ENCODE measurements at places on chromosomes 5 and 9.

DNA sequence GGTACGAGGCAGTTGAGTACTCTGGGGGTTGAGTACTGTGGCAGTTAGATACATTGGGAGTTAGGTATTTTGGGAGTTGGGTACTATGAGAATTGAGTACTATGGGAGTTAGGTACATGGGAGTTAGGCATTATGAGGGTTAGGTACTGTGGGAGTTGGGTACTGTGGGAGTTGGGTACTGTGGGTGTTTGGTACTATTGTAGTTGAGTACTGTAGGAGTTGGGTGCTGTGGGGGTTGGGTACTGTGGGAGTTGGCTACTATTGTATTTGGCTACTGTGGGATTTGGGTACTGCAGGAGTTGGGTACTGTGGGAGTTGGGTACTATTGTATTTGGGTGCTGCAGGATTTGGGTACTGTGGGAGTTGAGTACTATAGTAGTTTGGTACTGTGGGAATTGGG lies 4.8 kb upstream of the SLC6A19 start:
- no peak overlapping the region for H3K4me3 ChIP-seq
- no peaks in the 10 kb centered on the region for H3K36me3 ChIP-seq
- DNase-seq, result no peak
- no peak overlapping the region for H3K27ac ChIP-seq

DNA sequence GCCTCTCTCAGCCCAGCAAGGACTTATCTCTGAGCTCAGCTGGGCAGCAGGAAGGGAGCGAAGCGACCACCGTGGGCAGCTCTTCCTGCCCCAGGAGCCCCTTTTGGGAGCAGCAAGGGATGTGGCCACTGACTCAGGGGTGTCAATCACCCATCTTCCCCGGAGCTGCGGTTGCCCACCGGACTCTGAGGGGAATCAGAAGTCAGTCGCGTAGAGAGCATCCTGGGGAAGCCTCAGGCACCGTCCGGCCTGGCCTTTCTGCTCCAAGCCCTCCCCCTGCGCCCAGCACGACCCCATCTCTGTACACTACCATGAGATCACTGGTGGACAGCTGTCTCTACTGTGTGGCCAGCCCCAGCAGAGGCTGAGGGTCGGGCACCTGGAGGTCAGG lies 24.6 kb downstream of the GFI1B start:
- no peaks in the 10 kb centered on the region for H3K4me1 ChIP-seq
- DNase-seq, result no peak
- no peak overlapping the region for H3K27ac ChIP-seq
- H3K4me3 ChIP-seq, result no peak overlapping the region
- no peaks in the 10 kb centered on the region for H3K36me3 ChIP-seq

- H3K4me1 ChIP-seq, result peaks cover 21% of the 10 kb centered on the region
- H3K4me3 ChIP-seq, result no peak overlapping the region
- no peaks in the 10 kb centered on the region for H3K27me3 ChIP-seq
- no peaks in the 10 kb centered on the region for H3K36me3 ChIP-seq
- DNase-seq, result no peak
Observed at GRCh38 chr5:178229861-178230260, 2.7 kb downstream of the PHYKPL start.

DNA sequence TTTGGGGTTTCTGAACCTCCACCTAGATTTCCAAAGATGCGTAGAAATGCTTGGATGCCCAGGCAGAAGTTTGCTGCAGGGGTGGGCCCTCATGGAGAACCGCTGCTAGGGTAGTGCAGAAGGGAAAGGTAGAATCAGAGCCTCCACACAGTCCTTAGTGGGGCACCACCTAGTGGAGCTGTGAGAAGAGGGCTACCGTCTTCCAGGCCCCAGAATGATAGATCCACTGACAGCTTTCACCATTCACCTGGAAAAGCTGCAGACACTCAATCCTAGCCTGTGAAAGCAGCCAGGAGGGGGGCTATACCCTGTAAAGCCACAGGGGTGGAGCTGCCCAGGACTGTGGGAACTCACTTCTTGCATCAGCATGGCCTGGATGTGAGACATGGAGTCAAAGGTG lies 13.3 kb upstream of the HSDL2 start:
- DNase-seq, result no peak
- H3K36me3 ChIP-seq, result no peaks in the 10 kb centered on the region
- H3K27ac ChIP-seq, result no peak overlapping the region
- H3K4me1 ChIP-seq, result no peaks in the 10 kb centered on the region
- no peak overlapping the region for H3K4me3 ChIP-seq

- H3K4me3 ChIP-seq, result no peak overlapping the region
- H3K36me3 ChIP-seq, result no peaks in the 10 kb centered on the region
- no peaks in the 10 kb centered on the region for H3K27me3 ChIP-seq
- peaks cover 42% of the 10 kb centered on the region for H3K4me1 ChIP-seq
- peak overlapping the region; percentile 94 for H3K27ac ChIP-seq
Observed at GRCh38 chr9:35729101-35729500, 2.9 kb downstream of the TLN1 start.

DNA sequence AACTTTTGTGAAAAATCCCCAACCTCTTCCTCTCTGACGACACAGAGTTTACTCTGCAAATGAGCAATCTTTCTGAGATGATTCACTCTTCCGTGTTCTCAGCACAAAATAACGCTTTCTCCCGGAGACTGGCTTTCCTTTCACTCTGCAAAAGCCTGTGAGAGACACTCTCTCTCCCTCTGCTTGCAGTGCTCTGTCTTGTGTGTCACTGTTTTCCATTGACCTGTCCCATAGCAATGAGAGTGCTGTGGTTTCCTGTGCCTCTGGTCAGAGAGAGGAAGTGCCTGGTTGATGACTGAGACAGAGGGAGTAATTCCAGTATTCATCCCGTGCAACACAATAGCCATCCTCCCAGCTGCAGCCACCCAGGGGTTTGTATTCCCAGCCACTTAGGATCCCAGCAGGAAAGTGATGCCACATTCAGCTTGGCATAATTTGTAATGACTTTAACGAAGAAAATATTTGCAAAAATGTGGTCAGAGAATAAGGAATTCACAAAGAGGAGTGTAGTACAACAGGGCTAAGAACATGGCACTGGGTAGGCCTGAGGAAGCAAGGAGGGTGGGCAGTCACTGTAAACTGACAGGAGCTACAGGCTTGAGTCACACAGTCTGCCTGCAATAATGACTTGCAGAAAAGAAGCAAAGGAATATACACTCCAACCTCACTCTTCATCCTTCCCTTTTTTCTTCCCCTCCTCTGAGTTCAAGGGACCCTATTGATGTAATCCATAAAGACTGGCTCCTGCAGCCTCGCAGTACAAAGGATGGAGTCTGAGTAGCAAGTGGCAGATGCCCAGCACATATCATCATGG lies 463.5 kb upstream of the RGMB start:
- no peaks in the 10 kb centered on the region for H3K4me1 ChIP-seq
- H3K36me3 ChIP-seq, result no peaks in the 10 kb centered on the region

GRCh38 chr9:1982074-1982473 lies 33.1 kb upstream of the SMARCA2 start:
- no peaks in the 10 kb centered on the region for H3K27me3 ChIP-seq
- H3K4me3 ChIP-seq, result no peak overlapping the region
- DNase-seq, result no peak
- no peaks in the 10 kb centered on the region for H3K36me3 ChIP-seq

GRCh38 chr5:61386045-61386800 lies 54.2 kb downstream of the ZSWIM6 start:
- no peaks in the 10 kb centered on the region for H3K4me1 ChIP-seq
- no peak for DNase-seq
- H3K4me3 ChIP-seq, result no peak overlapping the region
- no peaks in the 10 kb centered on the region for H3K27me3 ChIP-seq
- no peak overlapping the region for H3K27ac ChIP-seq

GRCh38 chr5:38548064-38548759 lies 8.2 kb downstream of the LIFR start:
- no peak overlapping the region for H3K27ac ChIP-seq
- no peaks in the 10 kb centered on the region for H3K4me1 ChIP-seq
- no peak for DNase-seq
- H3K27me3 ChIP-seq, result no peaks in the 10 kb centered on the region

DNA sequence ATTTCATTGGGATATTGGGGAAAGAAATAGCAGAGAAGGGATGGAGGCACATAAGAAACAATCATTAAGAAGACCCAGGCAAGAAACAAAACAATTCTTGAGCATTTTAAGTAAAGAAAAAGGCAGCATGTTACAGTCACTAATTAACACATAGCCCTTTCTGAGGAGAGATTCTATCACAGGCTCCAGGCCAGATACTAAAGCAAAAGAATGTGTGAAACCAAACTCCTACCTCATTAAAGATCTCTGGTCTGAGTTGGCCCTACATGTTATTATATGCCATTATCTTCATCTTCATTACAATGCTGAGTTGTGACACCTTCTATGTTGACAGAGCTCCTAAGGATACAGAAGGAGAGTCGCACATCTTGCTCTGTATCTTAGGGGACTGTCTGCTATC lies 37.5 kb downstream of the DAP start:
- H3K4me1 ChIP-seq, result peaks cover 4% of the 10 kb centered on the region
- no peaks in the 10 kb centered on the region for H3K27me3 ChIP-seq
- no peak overlapping the region for H3K27ac ChIP-seq
- no peaks in the 10 kb centered on the region for H3K36me3 ChIP-seq

- no peak overlapping the region for H3K27ac ChIP-seq
- no peak for DNase-seq
- H3K27me3 ChIP-seq, result no peaks in the 10 kb centered on the region
- no peaks in the 10 kb centered on the region for H3K4me1 ChIP-seq
Observed at GRCh38 chr9:20632705-20633104, 10.4 kb upstream of the MLLT3 start.

- H3K4me1 ChIP-seq, result no peaks in the 10 kb centered on the region
- no peaks in the 10 kb centered on the region for H3K36me3 ChIP-seq
- H3K27ac ChIP-seq, result no peak overlapping the region
- no peaks in the 10 kb centered on the region for H3K27me3 ChIP-seq
- no peak overlapping the region for H3K4me3 ChIP-seq
Observed at GRCh38 chr5:133316346-133317343, 264.8 kb downstream of the HSPA4 start.

DNA sequence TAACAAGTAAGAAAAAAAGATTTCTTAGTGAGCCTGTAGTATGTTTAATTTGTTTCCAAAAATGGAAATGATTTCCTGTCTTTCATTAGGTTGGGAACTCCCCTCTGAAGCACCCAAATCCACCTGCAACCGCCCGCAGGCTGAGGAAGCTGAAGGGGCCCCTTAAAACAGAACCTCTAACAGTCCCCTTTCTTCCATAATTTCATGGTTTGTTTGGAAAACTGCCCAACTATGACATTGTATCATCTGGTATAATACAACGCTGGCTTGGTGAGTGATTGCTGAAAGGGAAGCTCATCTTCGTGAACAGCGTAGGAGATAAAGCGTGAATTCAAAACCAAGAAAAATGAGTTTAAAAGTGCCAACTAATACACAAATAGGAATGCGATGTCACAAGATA lies 215.5 kb downstream of the FSTL4 start:
- H3K27me3 ChIP-seq, result no peaks in the 10 kb centered on the region
- no peaks in the 10 kb centered on the region for H3K4me1 ChIP-seq
- no peak for DNase-seq
- no peaks in the 10 kb centered on the region for H3K36me3 ChIP-seq
- H3K4me3 ChIP-seq, result no peak overlapping the region

DNA sequence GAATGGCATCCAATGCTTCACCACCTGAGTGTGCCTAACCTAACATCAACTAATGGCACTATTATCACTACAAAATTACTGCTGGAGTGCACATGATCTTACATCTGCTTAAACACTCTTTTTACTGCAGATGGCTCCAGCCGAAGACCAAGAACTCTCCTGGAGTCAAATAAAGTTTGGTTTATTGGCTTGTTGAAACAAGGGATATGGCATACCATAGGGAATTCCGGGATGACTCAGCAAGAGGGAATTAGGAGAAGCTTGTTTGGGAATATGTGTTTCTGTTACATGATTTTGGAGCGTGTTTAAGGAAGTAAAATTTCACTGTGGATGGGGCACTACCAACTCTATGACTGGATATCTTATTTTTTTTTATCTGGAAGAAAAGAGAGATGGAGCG lies 872.6 kb downstream of the DTWD2 start:
- no peaks in the 10 kb centered on the region for H3K36me3 ChIP-seq
- no peak overlapping the region for H3K27ac ChIP-seq
- no peaks in the 10 kb centered on the region for H3K4me1 ChIP-seq
- DNase-seq, result no peak

GRCh38 chr5:90909101-90909503 lies 350.5 kb downstream of the ADGRV1 start:
- no peaks in the 10 kb centered on the region for H3K36me3 ChIP-seq
- H3K27me3 ChIP-seq, result no peaks in the 10 kb centered on the region
- no peak for DNase-seq
- H3K27ac ChIP-seq, result no peak overlapping the region

DNA sequence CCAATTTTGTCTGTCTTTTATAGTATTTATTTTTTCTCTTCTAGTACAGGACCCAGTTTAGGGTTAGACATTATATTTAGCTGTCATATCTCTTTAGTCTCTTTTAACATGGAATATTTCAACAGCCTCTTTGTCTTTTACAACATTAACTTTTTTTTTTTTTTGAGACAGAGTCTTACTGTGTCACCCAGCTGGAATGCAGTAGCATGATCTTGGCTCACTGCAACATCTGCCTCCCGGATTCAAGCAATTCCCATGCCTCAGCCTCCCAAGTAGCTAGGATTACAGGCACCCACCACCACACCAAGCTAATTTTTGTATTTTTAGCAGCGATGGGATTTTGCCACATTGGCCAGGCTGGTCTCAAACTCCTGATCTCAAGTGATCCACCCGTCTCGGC lies 90.1 kb downstream of the ADAMTS6 start:
- no peaks in the 10 kb centered on the region for H3K27me3 ChIP-seq
- H3K4me3 ChIP-seq, result no peak overlapping the region
- H3K27ac ChIP-seq, result no peak overlapping the region
- no peaks in the 10 kb centered on the region for H3K4me1 ChIP-seq

DNA sequence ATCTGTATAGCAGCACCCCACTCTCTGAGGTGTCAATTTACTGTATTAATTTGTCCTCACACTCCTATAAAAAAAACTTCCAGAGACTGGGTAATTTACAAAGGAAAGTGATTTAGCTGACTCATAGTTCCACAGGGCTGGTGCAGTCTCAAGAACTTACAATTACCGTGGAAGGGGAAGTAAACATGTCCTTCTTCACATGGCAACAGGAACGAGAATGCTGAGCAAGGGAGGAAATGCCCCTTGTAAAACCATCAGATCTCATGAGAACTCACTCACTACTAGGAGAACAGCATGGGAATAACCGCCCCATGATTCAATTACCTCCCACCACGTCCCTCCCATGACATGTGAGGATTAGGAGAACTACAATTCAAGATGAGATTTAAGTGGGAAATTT lies 602.6 kb downstream of the MTRR start:
- H3K4me3 ChIP-seq, result no peak overlapping the region
- H3K36me3 ChIP-seq, result no peaks in the 10 kb centered on the region
- no peaks in the 10 kb centered on the region for H3K27me3 ChIP-seq
- H3K4me1 ChIP-seq, result no peaks in the 10 kb centered on the region
- DNase-seq, result no peak

DNA sequence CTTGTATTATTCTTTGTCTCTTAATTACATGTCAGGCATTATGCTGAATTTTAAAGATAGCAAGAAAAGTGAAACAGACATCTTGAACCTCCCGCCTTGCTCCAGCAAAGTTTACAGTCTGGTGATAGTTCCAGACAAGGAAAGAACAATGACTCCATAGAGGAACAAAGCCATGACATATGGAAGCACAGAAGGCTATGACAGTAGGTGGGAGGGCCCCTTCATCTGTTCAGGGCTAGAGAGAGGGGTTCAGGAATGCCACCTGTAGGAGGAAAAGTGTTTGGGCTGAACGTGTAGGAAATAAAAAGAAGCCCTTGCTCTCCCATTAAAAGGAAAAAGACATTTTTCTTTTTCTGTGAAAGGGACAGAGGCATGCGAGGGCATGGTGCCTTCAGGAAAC lies 315.6 kb downstream of the TRIM32 start:
- no peaks in the 10 kb centered on the region for H3K27me3 ChIP-seq
- no peak overlapping the region for H3K4me3 ChIP-seq
- no peaks in the 10 kb centered on the region for H3K4me1 ChIP-seq
- H3K36me3 ChIP-seq, result no peaks in the 10 kb centered on the region

Measured in Peyer's patch (tissue), 4 donors.